ENCODE measurements at places on chromosomes 13 and 19.
A peak's percentile ranks its signal among the peaks of the same experiment; 100 is the strongest.

- DNase-seq = no peak
Measured at GRCh38 chr13:81498969-81499368, 1158.0 kb upstream of the SPRY2 start.

DNA sequence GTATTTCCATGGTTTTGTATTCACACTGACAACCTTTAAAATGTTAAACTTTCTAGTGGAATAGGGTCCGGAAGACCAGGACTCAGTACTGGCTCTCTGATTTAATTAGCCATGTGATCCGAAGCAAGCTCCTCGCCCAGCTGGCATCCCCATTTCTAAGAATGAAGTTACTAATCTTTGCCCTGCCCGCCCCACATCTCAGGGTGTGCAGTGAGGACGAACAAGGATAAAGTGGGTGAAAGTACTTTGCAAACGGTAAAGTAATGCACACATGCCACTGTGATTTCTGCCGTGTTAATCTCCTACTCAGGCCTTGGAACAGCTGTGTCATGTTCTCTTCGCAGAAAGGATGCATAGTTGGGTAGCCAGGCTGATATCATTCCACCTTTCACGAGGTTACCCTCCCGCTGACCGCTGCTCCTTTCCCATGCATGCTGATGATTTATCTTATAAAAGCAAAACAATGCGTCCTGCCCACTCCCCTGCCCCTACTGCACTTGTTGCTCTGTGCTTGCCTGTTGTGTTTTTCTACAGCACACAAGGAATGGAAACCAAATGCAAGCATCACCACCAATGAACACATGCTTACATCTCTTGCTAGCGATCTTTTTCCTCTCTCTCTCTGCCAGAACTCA, 539.0 kb downstream of the EFNB2 start:
- DNase-seq = no peak

DNA sequence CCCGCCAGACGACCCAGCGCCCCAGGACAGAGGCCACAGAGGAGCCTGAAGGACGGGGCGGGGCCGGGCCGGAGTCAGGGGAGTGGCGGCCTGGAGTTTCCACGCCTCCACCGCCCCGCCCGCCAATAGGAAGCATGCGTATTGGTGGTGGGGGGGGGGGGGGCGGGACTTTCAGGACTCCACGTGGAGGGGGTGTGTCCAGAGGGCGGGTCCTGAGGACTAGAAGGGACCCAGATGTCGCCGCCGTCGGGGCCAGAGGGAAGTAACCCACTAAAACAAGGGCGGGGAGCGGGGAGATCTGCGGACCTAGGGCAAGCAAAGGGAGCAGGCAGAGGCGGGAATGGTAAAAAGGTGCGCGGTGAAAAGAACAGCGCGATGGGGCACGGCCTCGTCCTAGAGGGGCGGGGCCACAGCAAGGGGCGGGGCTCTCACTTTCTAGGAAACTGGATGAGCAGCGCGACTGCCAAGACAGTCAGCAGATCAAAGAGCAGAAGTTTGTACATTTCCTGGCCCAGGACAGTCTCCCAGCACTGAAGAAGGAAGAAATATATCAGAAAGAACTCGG, 2.8 kb upstream of the LENG1 start:
- DNase-seq = peak; percentile 59

DNA sequence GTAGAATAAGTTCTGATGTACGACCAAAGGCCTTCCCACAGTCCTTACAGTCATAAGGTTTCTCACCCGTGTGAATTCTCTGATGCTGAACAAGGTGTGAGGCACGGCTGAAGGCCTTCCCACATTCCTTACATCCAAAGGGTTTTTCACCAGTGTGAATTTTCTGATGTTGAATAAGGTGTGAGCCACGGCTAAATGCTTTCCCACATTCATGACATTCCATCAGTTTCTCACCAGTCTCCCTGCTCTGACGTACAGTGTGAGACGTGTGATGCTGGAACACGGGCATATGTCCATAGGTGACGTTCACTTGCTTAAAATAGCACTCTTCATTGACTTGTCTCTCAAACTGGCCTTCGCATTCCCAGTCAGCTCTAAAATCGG, 31.0 kb upstream of the COX7A1 start:
- DNase-seq = no peak

DNA sequence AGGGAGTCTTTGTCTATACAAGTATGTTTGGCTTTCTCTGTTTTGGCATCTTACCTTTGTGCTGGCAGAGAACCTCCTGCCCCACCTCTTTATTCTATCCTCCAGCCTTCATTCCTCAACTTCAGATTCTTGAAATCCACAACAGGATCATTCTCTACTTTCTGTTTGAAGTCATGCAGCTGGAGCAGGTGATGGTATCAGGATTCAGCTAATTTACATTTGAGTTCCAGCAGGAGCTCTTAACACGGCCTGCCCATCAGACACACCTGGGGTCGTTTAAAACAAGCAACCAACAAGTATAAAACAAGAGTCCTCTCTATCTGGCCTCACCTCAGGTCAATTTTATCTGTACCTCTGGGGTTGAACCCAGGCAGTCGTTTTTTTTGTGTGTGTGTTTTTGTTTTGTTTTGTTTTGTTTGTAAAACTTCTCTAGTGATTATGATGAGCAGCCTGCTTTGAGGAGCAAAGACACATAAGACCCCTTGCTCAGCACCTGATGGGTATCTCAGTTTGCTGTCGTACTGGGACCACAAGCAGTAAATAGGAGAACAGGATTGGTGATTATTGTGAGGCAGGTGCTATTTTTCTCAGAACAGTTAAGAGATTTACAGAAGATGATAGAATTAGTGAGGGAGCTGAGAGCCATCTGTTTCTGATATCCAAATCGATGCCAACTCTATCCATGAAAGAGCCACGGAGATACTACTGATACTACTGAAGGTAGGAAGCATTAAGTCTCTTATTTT, 78.4 kb downstream of the GPC6 start:
- peak; percentile 35 for DNase-seq

DNA sequence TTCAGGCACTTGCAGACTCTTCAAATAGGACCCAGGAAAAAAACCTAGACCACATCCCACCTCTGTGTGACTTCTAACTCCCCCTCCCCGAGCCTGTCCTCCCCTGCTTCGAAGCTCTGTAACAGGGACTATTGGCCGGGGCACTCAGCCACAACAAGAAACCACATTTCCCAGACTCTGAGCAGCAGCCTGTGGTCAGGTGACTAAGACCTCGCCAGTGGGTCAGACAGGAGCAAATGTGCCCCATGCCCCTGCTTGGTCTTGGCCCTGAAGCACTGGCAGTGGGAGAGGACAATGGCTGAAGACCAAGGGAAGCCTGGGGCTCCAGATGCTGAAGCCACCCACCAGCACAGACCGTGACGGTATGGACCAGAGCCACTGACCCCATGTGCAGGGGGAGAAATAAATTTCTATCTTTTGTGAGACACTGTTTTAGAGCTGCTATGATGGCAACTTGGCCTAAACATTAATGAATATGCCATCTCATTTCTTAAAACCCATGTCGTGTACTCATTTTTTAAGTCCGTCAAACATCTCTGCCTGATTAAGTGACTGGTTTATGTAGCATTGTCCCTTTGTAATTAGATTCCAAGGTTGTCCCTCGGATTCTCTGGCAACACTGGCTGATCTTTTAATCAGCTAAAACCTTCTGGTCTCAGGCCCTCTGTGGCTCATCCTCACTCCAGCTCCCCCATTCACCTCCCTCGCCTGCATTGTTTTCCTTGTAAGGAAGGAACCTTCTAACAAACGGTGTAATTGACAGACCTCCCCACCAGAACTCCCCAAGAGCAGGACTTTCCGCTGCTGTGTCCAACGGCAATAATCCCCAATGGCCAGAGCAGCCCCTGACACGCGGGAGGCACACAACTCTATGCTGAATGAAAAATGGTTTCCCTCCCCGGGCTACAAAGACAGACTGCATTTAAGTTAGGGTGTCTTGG, 98.4 kb downstream of the STK24 start:
- no peak for DNase-seq

DNA sequence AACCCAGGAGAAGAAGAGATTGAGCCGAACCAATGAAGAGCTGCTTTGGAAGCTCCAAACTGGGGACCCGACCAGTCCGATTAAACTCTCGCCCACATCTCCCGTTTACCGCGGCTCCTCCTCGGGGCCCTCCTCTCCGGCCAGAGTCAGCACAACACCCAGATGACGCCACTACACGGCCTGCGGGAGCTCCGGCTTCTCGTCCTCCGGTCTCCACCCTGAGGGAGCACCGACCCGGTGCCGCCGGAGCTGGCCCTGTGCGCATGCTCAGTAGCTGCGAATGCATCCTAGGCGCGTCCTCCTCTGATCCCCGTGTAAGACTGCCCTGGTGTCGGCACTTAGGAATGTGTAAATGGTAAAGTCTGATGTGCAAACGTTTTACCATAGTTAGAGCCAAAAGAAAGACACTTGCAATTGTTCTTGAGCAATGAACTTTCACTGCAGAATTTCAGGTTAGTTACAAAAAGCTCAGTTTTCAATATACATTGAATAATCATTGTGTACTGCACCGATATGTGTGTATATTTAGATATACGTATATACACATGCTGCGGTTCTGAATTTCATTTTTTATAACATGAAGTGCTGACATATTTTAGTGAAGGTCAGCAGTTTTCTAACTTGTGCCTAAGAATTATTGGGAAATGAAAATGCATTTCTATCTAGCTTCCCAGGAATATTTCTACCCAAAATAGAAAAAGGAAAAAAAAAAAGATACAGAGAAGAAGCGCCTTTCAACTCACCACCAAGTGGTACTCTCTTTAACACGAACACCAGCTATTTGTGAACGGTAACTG, 92.2 kb downstream of the SLC7A1 start:
- DNase-seq = no peak

GRCh38 chr19:57083711-57084110, 36.1 kb upstream of the USP29 start:
- no peak for DNase-seq

DNA sequence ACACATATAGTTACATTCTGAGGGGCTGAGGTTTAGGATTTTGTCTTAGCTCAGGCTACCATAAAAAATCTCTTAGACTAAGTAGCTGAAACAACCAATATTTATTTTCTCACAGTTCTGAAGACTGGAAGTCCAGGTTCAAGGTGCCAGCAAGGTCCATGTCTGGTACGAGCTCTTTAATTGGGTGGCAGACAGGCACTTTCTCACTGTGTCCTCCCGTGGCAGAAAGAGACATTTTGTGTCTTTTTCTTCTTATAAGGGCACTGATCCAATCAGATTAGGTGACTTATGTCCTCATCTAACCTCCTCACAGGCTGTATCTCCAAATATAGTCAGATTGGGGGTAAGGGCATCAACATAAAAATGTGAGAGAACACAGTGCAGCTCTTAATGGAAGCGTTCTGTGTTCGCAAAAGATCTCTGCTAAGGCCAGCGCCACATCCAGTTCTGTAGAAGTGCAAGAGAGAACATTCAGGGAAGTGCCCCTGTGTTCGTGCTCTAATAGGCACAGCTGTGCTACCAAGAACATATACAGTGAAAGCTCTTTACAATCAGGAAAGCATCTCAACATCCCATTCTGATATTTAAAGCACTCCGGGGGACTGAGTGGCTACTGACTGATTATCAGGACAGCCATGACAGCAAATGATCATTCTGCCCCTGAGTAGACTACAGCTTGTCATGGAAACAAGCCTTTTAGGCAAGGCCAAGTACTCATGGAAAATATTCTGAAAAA, 819.2 kb downstream of the LIG4 start:
- DNase-seq = no peak

- no peak for DNase-seq
Measured at GRCh38 chr13:61918841-61919240, 503.2 kb upstream of the PCDH20 start.

DNA sequence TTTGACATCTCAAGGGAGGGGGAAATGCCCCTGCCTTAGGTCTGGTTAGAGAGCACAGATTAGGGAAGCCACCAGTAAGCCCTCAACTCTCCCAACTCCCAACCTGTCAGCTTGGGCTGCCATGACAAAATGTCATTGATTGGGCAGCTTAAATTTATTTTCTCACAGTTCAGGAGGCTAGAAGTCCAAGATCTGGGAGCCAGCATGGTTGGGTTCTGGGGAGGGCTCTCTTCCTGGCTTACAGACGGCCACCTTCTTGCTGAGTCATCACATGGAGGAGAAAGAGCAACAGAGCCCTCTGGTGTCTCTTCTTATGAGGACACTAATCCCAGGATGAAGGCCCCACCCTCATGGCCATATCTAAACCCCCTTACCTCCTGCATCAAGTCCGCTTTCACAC, 24.2 kb downstream of the C19orf12 start:
- peak; percentile 39 for DNase-seq

DNA sequence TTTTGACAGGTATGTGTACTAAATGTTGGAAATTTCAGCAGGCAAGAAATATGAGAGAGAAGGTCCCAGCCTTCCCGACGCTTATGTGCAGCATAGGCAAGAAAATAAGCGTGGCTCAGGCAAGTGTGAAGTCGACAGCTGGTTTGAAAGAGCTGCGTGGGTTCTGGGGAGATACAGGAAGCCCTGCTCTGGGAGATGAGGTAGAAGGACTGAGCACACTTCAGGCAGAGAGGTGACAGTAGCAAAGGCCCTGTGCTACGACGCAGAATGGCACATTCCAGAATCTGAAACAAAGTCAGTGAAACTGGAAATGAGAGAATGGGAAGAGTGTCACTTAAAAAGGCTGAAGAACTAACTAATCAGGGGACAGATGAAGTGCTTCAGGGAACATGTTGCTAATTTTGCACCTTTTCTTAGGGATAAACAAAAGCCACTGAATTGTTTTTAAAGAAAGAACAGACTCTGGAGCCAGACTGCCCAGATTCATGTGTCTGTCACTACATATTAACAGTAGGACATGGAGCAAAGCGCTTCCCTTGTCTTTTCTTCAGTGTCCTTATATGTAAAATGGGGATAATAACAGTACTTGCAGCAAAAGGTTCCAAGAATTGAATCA, 160.1 kb downstream of the SPRY2 start:
- no peak for DNase-seq

- DNase-seq = peak; percentile 25
Measured at GRCh38 chr13:83498481-83499190, 383.6 kb downstream of the SLITRK1 start.

DNA sequence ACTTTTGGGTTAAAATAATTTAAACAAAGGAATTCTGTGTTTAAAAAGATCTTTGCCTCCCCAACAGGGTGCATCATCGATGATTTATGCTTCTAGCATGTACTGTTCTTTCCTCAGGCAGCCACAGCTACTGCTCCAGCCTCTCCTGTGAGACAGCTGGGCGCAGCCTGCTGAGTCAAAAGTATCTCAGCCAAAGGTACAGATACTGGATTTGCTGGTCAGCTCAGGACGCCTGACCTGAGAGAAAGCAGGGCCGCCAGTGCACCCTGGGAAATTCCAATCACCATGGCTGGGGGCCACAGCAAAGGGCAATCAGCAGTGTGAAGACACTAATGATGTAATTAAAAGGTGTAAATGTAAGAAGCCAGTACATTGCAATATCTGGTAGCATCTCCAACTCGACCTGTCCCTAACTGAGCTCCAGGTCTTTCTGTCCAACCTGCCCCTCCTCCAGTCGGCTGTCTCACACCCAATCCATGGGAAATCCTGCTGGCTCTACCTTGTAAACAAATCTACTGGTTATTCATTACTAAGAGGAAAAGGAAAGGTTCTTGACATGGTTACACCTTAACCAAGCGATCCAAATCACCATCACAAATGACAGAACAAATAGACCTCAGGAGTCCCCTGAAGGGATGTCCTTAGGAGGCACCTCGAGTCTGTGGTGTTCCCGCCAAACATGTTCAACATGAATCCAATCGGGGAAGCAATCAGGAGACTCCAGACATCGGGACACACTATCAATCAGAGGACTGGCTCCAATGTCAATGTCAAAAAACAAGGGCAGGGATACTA, 7.3 kb downstream of the OPA3 start:
- no peak for DNase-seq
